ENCODE measurements at places on chromosomes 7 and 10.
A peak's percentile ranks its signal among the peaks of the same experiment; 100 is the strongest.

GRCh38 chr7:110685899-110686298 lies 405.0 kb upstream of the LRRN3 start:
- DNase-seq, result no peak

DNA sequence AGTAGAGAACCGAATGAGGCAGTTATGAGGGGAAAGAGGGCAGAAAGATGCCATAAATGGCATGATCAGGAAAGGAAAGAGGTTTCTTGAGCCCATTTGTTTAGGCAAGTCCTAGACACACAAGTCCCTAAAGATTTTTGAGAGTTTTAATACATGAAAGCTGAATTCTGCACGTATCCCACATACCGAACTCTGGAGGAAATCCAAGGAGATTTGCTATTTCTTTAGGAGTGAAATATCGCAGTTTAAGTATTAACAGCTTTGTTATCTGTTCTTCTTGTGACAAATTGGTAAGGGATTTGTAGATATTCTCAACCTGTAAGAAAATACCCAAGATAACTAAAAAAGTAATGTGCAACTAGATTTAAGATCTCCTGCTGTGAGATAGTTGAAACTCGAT lies 23.7 kb upstream of the CUBN start:
- no peak for DNase-seq

DNA sequence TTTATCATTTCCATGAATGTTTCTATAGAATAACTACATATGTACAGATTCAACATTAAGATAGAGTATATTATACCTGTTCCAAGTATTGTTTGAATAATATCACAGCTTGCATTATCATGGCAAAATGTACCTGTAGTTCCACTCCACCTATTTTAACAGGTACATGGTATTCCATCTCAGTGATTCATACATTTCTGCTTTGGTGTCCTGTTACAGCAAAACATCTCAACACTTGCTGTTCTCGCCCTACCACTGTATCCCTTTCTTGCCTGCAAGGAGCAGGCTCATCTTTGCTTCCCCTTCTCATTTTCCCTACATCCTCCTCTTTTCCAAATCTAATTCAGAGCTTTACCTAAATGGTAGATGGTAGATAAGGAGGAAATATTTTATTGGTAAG lies 27.1 kb upstream of the SGCE start:
- DNase-seq, result no peak

DNA sequence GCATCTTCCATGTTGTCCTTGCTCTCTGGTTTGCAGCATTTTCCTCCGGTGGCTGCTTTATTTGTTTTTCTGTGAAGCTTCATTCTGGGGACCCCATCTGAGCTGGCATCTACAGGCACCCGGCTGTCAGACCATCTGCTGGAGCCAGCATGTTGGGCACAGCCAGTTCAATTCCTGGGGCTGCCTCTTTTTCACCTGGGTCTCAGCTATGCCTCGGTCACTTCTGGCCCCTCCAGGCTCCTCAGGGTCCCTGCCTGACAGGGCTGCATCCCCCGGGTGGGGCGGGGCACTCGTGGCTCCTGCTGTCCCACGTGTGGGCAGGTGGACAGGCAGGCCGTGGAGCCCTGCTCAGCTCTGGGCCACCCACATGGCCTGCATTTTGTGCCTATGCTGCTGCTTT lies 8.1 kb downstream of the SCART1 start:
- no peak for DNase-seq

DNA sequence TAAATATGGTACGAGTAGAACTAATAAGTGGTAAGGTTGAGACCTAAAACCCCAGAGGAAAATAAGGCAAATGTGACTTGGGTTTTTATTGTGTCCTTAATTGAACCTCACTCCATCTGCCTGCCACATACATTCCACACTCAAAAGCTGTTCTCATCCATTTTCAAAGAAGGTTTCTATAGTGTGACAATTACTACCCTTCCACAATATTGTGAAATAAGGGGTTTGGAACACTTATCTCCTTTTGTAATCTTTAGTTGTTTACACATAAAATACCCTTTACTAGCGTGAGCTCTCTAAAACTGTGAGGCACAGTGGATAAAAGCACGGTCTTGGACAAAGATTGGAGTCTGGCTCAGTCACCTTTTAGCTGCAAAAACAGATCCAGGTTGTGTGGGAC lies 166.6 kb downstream of the THSD7A start:
- DNase-seq, result no peak

DNA sequence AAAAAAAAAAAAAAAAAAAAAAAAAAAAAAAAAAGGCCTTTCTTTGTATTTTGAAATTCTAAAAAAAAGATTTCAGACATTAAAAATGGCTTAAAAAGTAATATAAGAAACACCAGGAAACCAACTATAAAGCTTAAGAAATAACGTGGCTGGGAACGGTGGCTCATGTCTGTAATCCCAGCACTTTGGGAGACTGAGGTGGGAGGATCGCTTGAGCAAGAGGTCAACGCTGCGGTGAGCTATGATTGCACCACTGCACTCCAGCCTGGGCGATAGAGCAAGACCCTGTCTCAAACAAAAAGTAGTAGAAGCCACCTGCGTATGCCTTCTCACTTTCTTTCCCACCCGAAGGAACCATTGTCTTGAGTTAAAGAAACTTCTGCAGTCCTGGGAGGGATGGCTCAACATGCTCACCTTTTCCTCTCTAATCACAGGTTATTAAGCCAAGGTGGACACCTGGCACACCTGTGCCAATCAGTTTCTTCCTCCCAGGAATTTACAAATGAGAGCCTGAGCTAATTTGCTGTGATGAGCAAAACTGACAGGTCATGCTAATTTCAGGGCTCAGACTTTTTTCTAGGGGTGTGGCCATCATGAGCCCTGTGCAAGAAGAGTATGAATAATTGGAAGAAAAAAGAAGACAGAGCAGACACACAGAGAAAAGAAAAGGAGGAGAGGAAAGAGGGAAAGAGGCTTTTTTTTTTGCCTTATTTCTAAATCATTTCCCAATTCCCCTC lies 72.0 kb upstream of the PARD3 start:
- no peak for DNase-seq

GRCh38 chr10:52637592-52637991 lies 135.0 kb downstream of the MBL2 start:
- DNase-seq, result no peak

GRCh38 chr7:43141091-43141490 lies 28.6 kb downstream of the HECW1 start:
- peak; percentile 75 for DNase-seq

GRCh38 chr10:111323389-111323966 lies 246.6 kb downstream of the ADRA2A start:
- DNase-seq, result no peak

- DNase-seq, result no peak
Observed at GRCh38 chr7:137094-137891, 55.1 kb upstream of the FAM20C start.

- no peak for DNase-seq
Observed at GRCh38 chr7:112510001-112510742, 29.4 kb downstream of the LSMEM1 start.

DNA sequence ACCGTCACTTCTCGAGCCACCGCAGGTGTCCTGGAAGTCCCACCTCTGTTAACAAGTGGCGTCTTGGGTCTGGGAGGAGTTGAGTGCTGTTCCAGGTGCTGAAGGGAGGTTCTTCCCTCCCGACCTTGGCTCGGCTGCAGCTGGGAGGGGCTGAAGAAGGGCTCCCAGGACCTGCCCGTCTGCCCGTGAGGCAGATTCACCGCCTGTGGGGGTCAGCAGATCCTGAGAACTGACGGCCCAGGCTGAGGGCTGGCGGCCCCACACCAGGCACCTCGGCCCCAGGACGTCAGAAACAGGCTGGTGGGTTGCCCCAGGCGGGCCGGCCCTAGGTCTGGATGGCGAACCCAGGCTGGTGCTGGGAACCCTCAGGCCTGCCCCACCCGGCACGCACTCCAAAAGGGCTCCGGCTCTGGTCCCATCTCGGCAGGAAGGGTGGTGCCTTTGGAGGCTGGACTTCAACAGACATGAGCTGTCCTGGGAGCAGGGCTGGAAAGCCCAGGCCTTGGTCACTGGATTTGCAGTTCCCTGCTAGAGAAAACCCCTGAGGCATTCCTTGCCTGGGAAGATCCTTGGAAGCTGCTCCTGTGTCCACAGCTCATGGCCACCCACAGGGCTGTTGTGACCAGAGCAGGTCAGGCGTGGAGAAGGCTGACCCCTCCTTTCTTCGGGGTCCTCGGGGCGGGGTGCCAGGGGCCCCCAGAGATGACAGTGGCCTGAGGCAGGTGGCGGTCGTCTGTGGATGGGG lies 42.6 kb upstream of the CFAP46 start:
- DNase-seq, result peak; percentile 88

GRCh38 chr7:100613412-100614175 lies 1.3 kb downstream of the MOSPD3 start:
- no peak for DNase-seq

GRCh38 chr7:46680147-46680546 lies 759.1 kb upstream of the IGFBP3 start:
- DNase-seq, result no peak

DNA sequence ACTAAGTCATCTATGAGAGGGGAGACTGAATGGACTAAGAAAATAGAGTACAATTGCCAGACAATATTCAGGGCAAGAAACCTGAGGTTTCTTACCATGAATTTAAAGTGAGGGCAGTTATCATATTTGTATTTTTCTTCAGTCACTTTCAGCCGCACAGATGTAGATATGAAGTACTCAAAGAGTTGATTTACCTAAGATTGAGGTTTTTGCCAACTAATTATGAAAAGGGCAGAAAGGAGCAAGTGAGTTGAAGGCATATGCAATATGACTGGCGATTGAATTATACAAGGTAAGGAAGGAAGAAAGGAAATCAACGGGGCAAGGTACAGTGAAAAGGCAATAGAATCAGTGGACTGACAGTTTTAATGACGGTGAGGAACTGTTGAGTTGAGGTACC lies 17.8 kb downstream of the CNOT4 start:
- DNase-seq, result no peak

DNA sequence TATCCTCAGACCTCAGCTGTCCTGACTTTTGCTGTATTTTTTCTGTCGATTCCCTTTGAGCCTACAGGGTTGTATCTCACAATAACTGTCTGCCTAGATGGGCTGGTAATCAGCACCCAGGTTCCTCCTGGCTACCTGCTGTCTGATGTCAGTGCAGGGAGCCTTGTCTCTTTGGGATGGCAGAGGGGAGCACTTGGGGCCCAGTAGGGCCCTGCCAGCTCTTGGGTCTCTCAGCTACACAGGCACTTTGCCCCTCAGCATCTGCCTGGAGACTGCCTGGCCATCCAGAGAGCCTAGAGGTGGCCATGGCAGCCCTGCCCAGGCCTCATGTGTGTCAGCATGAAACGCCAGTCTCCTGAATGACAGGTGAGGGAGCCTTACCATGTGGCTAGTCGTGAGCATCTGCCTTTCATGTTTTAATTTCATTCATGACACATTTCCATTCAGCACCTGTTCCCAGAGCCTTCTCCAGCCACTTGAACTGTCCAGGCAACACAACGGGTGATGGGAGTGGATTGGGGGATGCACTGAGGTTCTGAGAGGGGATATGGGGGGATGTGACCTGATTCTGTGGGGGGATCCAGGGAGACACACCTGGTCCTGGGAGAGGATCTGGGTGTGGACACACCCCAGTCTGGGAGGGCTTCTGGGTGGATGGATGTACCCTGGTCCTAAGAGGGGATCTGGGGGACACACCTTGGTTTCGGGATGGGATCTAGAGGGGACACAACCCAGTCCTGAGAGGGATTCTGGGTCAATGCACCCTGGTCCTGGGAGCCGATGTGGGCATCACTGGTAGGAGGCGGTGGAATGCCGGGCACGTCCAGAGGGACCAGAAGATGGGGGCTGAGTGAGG lies 21.9 kb downstream of the ADCY1 start:
- no peak for DNase-seq

- no peak for DNase-seq
Observed at GRCh38 chr10:97948822-97949221, 81.6 kb downstream of the CRTAC1 start.

DNA sequence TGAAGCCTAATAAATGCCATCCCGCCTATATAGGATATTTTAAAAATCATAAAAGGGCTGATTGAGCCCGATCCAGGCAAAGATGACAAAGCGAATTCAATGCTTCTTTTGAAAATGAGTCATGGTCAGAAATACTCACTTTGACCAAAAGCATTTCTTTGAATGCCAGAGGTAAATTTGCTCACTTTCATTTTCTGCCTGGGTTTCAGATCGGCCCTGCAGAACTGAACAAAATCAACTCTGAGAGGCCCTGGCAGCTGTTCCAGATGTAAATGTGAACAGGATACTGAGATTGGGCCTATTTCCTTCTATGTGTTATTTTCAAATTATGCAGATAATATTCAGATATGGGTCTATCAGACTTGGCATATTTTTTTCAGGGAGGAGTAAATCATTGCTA lies 114.8 kb upstream of the ARID5B start:
- no peak for DNase-seq

DNA sequence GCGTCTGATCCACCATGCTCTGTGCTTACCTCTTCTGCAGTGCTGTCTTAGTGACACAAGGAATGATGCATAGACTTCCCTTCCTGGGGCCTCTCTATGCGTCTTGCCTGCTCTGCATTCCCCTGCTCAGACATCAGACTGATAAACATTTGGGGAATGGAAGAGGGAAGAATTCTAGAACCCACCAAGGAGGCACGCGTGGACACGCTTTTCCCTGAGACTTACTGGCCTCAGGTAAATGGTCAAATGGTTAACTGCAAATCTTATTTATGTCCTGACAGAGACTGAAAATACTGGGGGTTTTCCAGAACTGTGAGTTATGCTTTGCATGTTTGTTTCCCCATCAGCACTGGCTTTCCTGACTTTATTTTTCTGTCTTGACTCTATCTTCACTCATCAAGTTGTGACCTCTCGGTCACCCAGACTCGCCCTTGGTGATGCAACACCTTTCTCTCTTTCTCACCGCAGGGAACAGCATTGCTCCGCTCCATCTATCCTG lies 285.9 kb upstream of the FZD8 start:
- no peak for DNase-seq

DNA sequence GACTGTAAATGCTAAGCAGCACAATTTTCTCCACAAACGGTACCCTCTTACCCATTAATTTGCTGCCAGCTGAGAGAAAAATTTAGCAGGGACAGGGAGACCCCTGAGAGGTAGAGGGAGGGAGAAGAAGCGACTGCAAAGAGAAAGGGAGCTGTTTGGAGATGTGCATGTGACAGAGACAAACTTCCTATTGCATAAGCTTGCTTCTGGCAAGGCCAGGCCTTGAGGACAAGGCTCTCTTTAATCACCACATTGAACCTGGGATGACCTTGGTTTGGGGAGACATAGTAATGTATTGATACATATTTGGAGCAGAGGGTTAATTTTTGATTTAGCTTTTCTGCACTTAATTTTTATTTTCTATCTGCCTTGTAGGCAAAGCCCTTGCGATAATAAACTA lies 31.1 kb upstream of the HIBADH start:
- no peak for DNase-seq

GRCh38 chr7:26151650-26151952 lies 397 bp upstream of the NFE2L3 start:
- no peak for DNase-seq

GRCh38 chr10:73635781-73636180 lies 5.5 kb downstream of the MYOZ1 start:
- DNase-seq, result no peak

GRCh38 chr7:132349075-132349474 lies 227.2 kb downstream of the PLXNA4 start:
- no peak for DNase-seq

GRCh38 chr10:77358656-77359055 lies 279.0 kb downstream of the KCNMA1 start:
- DNase-seq, result no peak
